ENCODE measurements at places on chromosomes 4 and X.
A peak's percentile ranks its signal among the peaks of the same experiment; 100 is the strongest.

GRCh38 chr4:123506011-123506695 is 109.6 kb downstream of the SPRY1 start:
- no peak for DNase-seq

GRCh38 chr4:153082322-153083301 is 121.6 kb upstream of the TRIM2 start:
- DNase-seq: no peak

GRCh38 chr4:36255577-36255976 is 11.3 kb upstream of the ARAP2 start:
- DNase-seq: no peak

DNA sequence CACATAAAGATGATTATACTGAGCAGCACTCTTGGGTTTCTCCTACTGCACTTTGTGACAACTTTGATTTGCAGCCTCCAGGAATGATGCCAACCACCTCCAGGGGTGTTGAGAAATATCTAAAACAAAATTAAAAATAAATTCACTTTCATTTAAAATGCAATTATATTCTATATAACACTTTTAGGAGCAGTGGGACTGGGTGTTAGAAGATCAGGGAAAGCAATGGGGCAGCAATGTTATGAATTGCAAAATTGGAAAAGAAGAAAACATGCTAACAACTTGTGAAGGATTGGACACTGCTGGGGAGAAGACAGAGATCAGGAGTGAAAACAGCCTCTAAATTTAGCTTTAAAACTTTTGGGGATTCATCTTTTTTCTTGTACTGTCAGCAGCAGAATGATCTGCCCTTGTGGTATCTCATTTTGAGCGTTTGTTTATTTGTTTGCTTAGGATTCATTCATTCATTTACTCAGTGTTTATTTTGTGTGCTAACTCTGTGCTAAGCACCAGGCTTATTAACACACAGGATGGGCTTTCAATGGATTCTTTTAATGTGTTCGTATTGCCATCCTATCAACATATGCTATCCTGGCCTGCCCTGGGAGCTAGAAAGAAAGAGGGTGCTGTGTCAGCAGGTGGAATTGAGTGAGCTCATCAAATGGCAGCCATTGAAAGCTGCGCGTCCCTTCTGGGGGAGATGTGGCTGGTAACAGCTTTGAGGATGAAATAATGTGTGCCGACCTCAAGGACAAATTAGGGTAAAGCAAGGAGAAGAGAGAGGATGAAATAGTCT is 96.5 kb downstream of the FRMPD4 start:
- no peak for DNase-seq

- no peak for DNase-seq
These were observed 6.7 kb downstream of the MRFAP1 start for GRCh38 chr4:6647169-6647568.

GRCh38 chrX:36930491-36930890 is 77.7 kb upstream of the FAM47C start:
- DNase-seq: no peak

DNA sequence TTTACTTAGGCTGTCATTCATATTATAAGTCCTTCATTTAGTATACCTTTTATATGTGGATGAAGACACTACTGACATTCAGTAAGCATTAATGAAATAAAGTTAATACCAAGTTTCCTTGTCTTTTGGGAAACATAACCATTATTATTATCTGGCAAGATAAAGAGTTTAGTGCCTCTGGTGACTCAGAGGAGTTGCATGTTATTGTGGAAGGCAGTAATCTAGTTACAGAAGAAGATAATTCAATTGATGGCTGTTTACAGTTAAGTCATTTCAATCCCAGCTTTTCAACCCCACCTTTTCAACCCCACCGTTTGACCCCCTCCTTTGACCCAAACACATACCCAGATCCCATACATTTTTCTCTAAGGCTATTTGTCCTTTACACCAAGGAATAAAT is 143.8 kb downstream of the FANCB start:
- no peak for DNase-seq

- no peak for DNase-seq
These were observed 48.5 kb downstream of the MAMLD1 start for GRCh38 chrX:150411656-150412055.

GRCh38 chr4:169293343-169294176 is 22.8 kb upstream of the SH3RF1 start:
- DNase-seq: no peak

GRCh38 chr4:53510321-53510720 is 81.0 kb downstream of the LNX1 start:
- no peak for DNase-seq

GRCh38 chrX:7334253-7334935 is 186.4 kb upstream of the PUDP start:
- no peak for DNase-seq

- DNase-seq: no peak
These were observed 175.5 kb upstream of the CASK start for GRCh38 chrX:42098900-42099299.

DNA sequence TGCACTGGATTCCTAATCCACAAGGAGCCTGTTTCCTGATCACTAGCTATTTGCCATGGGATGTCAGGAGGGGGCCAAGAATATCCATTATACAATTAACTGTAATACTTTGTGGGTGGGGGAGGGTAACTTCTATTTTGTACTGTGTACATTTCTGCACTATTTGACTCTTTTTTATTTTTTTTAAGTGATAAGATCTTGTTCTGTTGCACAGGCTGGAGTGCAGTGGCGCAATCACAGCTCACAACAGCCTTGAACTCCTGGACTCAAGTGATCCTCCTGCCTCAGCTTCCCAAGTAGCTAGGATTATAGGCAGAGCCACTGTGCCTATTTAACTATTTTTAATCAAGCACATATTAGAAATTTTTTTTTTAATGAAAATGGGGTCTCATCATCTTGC is 134.1 kb downstream of the ELOVL6 start:
- no peak for DNase-seq

- DNase-seq: no peak
These were observed 1070.8 kb downstream of the PCDH18 start for GRCh38 chr4:136461533-136461932.

DNA sequence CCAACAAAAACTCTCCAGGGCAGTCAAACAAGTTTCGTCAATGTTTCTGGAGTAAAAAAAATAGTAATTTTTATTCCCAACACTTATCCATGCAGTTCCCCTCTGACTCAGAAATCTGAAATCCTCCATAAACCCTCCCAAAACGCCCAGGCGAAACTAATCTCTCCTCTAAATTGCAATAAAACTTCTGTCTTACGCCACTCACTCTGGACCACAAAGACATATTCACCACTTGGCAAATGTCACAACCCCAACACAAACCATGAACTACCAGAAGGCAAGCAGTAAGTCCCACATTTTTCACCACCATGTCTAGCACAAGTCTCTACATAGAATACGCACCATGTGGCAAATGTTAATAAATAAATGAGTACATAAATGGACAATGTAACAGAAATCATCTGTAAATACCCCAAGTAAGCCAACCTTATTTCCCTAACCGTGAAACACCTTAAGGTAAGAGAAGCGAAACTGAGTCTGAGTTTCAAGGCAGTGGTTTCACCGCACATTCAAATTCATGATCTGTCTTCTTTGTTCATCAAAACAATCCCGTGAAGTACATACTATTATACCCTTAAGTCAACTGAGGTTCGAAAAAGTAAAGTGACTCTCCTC is 1.6 kb downstream of the PAPSS1 start:
- no peak for DNase-seq

DNA sequence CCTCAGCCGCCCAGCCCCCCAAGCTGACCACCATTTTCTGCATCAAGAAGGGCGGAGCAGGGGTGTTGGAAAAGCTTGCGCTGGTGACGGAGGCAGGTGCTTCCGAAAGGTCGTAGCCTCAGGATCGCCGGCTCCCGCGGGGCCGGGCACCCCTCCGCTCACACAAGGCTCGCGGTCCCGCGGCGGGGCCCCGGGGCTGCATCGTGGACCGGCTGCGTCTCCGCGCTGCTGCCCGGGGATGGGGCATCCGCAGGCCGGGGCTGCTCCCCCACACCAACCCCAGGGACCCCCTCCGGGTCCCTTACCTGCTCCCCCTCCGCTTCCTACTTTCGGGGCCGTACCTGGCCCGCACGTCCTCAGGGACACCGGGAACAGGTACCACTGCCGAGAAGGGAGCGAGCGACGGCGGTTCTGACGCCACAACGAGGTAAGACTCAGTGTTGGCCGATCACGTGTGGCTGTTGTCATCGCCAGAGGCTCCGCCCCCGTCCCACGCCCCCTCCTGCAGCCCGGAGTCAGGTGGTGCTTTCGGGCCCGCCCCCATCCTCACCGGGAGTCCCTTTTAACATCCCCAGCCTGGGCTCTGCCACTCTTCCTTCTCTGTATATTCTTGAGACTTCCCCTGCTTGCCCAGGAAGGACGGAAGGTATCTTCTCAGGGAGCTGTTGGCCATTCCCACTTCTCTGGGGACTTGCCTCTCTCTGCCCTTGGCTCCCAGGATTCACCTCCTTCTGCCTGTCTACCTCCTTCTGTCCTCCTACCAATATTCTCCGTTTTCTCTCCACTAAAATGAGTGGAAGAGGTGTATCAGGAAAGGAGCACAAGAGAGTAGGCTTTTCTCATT is at the start of gene BEX2:
TSS of gene BEX2 (minus strand) at position 436 of the 844 bp plus-strand sequence. CDS start 1,014 bp downstream, outside the sequence.
- peak; percentile 33 for DNase-seq

DNA sequence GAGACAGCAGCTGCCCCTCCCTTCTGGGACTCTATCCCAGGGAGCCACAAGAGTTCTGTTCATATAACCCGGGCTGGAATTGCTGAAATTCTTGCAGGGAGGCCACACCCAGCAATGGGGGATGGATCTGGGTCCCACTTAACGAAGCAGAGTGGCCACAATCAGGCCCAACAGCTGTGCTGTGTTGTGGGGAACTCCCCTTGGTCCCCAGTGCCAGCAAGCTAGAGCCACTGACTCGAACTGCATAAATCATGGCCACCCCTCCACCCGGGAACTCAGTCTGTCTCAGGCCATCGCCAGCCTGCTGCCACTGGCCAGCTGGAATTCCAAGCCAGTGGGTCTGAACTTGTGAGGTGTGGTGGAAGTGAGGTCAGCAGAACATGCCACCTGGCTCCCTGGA is 111.1 kb downstream of the KLF8 start:
- no peak for DNase-seq

DNA sequence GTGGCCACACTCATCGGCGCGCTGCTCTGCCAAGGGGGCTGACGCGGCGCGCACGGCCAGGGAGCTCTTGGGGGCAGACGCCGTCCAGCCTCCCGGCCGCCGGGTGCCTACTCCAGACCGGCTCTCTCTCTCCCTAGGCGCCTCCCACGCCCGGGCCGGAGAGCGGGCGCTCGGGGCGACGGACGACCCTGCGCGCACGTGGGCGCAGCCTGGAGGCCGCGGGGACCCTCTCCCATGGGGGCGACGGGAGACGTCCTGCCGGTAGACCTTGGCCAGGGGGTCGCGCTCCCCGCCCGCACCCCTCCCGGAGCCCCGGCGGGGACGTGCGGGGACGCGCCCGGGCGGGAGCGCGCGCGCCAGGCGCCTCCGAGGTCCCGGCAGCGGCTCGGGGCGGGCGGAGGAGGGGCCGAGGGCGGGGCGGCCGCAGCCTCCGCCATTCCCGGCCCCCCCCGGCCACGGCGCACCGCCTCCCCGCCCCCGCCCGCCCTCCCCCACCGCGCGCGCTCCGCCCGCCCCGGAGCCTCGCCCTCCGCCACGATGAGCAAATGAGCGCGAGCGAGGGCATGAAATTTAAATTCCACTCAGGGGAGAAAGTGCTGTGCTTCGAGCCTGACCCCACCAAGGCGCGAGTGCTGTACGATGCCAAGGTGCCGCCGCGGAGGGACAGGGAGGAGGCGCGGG is at the start of gene MSL3:
TSS of gene MSL3 (plus strand) at position 519 of the 681 bp plus-strand sequence. CDS start at position 546, 27 bp downstream.
- DNase-seq: no peak

DNA sequence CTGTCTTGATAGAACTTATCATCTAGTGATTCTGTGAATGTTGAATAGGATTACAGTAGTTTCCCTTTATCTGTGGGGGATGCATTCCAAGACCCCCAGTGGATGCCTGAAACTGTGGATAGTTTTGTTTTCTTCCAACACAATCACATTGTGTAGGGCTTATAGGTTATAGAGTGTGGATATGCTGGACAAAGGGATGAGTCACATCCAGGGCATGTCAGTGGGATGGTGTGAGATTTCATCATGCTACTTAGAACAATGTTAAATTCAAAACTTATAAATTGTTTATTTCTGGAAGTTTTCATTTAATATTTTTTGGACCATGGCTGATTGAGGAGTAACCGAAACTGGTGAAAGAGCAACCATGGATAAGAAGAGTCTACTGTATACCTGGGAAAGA is 432.3 kb upstream of the ATOH1 start:
- no peak for DNase-seq

DNA sequence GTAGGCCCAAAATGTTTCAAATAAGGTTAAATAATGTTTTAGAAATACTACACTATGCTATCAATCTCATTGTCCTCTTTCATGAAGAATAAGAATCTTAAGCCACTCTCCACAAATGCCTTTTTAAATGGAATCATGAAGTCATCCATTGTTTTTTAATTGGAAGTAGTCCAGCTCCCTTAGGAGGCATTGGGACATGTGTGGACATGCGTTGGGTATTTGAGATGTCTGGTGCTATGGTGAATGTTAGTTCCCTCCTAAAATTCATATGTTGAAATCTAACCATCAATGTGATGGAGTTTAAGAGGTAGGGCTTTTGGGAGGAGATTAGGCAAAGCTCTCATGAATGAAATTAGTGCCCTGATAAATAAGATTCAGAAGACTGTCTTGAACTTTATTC is 289.0 kb downstream of the C4orf33 start:
- DNase-seq: no peak

DNA sequence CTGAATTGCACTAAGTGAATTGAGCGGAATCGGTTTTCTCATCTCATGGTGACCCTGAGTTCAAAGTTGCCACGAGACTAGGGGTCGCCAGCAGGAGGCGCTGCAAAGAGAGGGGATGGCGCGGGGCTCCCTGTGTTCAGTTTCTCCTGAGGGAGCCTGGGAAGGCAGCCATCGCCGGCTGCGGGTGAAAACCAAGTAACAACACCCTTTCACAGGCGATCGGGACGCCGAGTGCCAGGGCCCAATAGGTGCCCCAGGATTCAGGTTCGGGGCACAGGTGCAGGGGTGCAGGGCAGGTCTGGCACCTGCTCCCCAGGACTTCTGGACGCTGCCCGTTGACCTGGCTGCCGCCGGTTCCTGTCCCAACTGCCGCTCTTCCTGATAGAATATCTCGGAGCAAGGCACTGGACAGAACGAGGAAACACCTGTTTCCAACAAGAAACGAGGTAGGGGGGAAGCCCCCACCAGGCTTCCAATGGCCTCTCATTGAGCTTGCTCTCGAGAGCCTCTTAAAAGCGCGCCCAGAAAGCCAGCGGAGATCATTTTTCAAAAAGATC is 1.1 kb upstream of the FGF16 start:
- DNase-seq: no peak

DNA sequence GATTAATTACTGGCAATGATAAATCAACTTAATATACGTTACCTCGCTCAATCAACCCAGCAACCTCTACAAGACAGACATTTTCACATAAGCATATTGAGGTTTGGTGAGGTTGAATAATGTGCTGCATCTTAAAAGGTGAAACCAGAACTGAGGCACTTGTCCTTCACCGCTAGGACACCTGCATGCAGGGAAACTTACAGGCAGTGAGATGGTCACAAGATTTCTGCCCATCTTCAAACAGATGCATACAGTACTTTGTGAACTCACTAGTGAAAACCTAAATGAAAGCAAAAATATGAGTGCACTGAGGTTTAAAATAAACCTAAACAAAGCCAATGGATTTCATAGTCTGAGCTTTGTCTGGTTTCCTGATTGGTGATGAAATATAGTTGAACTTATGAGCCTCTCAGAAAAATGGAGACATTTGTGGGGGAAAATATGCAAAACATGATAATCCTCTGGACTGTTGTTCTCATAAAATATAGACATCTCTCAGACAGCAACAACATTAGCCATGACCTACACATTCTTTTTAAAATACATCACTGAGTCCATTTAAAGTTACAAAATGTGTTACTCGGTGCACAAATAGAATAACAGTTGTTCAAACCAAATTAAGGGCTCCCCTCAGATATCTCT is 20.9 kb upstream of the PRSS12 start:
- DNase-seq: no peak

Data from NCI-H524 treated with DMSO at 0.1 percent for 48 hours (cell line).